ENCODE measurements at places on chromosomes 6 and 20.

GRCh38 chr6:128979071-128979470 is 96.1 kb downstream of the LAMA2 start:
- no peak for DNase-seq

- no peak for DNase-seq
Measured at GRCh38 chr6:2396846-2397630, 151.6 kb upstream of the GMDS start.

GRCh38 chr6:168021581-168021980 is 24.1 kb downstream of the KIF25 start:
- DNase-seq, result no peak

DNA sequence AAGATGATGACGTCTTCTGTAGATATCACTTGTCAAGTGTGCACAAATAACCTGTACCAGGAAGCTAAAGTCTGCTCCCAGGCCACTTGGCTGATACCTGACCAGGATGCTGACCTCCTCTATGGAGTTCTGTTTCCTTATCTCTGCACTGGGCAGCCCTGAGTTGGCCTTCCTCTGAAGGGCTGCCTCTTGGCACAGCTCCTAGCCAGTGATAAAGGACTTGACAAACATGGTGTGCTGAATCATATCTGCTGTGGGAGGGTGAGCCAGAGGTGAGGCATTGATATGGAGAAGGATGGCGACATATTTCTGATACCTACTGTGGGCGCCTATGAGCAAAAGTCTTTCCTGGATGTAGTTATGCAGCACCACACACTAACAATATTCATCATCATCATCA is 32.8 kb upstream of the FOXA2 start:
- DNase-seq, result no peak

- DNase-seq, result no peak
Measured at GRCh38 chr20:64212755-64213154, 42.8 kb upstream of the PCMTD2 start.

- no peak for DNase-seq
Measured at GRCh38 chr20:58040447-58041290, 187.8 kb downstream of the ANKRD60 start.

- no peak for DNase-seq
Measured at GRCh38 chr20:25361287-25361683, 29.4 kb downstream of the ABHD12 start.

- DNase-seq, result no peak
Measured at GRCh38 chr6:967701-968100, 274.8 kb upstream of the EXOC2 start.

- DNase-seq, result no peak
Measured at GRCh38 chr20:5268449-5268848, 48.3 kb downstream of the PROKR2 start.

GRCh38 chr6:90109141-90109540 is 187.5 kb downstream of the BACH2 start:
- DNase-seq, result no peak

- DNase-seq, result no peak
Measured at GRCh38 chr6:136728976-136729515, 63.2 kb downstream of the MAP3K5 start.

GRCh38 chr6:114375541-114376192 is 32.8 kb upstream of the HS3ST5 start:
- DNase-seq, result no peak

GRCh38 chr6:136226027-136226673 is 24.0 kb downstream of the MTFR2 start:
- DNase-seq, result no peak

DNA sequence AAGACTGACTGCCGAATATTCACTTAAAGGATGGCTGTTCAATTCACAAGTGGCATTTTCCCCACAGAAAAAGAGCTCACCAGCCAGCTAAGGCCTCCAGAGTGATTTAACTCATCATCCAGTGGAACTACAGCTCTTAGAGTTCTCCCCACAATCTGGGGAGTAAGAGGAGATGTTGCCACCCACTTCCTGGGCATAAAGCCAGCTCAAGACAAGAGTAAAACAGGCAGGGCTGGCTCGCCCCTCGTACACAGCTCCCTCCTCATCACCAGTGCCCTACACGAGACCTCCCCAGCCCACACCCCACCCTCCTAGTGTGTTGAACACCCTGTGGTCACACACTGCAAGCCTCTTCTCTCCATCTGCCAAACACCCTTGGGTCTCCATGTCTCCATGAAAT is 47.2 kb upstream of the IPCEF1 start:
- DNase-seq, result no peak

DNA sequence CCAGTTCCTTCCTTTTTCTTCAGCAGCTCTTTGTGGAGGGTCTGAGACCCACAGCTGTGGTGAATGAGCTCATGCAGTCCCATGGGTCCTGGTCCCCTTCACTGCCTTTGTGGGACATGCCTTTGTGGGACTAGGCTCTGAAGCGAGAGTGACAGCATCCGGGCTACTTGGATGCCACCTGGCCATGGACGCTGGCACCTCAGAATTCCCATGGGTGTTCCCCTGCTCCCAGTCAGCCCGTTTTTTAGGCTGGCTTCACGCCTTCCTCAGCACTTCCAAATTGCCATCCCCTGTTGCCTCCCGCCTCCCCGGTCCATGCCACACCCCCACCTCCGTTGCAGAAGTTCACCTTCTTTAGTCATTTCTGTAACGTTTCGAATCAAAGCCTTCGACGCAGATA is 45.1 kb downstream of the RAMACL start:
- DNase-seq, result no peak

DNA sequence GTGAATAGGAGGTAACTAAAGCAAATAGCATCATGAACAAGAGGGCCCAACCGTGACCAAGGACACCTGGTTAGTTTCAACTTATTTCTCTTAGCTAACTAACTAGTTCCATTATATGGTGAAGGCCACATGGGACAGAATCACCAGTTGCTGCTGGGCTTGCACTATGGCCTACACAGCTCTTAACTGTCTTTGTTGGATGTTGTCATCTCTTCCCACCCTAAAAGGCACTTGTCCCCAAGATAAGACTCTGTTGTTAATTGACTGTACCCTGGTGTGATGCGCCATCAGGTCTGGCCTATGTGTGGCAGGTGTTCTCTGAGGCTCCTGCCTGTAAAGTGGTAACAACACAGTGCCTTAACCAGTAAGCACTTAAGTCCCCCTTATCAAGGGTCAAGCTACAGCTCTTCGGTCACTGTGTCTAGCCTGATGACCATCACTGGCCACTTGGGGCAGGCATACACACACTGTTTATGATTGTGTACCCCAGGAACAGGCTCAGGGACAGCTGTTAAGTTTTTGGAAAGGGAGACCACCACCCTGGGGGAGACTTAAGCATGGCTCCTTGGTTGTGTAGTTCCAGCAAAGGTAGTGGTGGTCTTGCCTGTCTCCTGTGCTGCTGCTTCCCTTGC is 51.2 kb downstream of the CHD6 start:
- DNase-seq, result no peak

GRCh38 chr6:38495518-38495917 is 144.2 kb downstream of the BTBD9 start:
- no peak for DNase-seq

DNA sequence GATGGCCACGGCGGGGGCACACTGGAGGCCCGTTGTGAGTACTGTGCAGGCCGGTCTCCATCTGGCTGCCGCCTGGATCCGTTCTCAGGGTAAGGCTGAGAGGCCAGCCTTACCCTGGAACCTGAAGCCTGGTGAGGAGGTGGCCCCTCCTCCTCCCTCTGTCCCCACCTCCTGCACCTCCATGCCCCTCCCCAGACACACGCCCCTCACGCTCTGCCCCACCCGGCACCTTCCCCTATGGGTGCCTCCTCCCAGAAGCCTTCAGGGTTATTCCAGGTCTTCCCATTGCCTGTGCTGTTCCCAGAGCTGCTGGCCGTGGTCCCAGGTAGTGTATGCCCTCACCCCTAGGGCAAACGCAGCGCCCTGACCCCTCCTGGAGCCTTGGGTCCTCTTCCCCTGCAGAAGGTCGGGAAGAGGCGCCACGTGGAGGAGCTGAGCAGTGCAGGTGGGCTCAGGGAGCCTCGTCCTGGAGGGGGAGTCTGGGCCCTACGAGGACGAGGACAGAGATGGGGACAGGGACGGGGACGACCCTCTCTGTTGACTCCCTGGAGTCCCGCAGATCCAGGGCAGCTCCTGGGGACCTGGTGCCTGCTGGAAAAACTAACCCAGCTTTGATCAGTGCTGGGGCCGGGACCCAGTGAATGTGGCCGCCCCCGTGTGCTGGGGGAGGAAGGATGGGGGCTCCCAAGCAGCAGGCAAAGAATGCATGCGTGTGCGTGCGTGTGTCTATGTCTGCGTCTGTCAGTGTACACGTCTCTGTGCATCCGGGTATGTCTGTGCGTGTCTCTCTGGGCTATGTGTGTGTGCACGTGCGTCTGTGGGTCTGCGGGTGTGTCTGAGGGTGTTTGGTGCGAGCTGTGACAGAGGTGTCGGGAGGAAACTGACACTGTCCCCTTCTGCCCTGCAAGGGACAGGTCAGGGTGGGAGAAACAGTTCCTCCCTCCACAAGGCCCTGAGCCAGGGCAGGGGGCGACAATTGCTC is 8.2 kb upstream of the HRH3 start:
- DNase-seq, result no peak

- no peak for DNase-seq
Measured at GRCh38 chr6:33860706-33861474, 57.1 kb upstream of the MLN start.

GRCh38 chr6:159012201-159012600 is 12.2 kb upstream of the RSPH3 start:
- DNase-seq, result no peak

DNA sequence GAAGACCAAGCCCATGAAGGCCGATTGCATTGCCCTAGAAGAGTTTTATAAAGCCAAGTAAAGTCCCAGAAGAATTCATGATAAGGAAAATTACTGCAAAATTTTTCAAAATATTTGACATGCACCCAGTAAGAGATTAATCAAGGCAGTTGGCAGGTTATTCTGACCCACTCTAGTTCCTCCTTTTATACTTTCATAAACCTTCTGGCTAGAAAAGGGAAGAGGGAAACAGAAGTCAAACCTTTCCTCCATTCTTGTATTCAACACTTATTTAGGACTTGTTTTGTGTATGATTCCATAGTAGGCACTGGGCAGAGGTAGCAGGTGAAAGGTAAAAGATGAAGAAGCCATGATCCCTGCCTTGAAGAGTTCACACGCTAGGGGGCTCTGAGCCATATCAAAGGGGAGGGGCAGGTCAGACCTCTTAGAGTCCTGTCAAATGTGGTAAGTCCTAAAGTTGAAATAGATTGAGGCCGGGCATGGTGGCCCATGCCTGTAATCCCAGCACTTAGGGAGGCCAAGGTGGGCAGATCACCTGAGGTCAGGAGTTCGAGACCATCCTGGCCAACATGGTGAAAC is 85.4 kb downstream of the NDUFAF5 start:
- no peak for DNase-seq

DNA sequence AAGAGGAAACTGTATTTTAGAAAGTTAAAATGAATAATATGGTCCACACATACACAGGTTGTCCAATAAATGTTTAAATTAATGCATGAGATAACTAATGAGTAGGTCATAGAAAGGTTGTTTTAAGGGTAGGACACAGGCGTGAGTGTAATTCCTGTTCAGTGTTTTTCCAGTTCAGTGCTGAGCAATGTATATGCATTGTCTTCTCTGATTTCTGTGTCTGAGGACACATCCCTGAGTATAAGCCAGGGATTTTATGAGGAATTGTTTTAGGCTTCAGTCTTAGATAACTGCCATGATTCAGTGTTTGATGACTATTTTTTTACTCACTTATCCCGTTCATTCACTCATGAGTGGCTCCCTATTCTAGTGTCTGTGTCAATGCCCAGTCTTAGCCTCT is 298.5 kb upstream of the TBX18 start:
- DNase-seq, result no peak

DNA sequence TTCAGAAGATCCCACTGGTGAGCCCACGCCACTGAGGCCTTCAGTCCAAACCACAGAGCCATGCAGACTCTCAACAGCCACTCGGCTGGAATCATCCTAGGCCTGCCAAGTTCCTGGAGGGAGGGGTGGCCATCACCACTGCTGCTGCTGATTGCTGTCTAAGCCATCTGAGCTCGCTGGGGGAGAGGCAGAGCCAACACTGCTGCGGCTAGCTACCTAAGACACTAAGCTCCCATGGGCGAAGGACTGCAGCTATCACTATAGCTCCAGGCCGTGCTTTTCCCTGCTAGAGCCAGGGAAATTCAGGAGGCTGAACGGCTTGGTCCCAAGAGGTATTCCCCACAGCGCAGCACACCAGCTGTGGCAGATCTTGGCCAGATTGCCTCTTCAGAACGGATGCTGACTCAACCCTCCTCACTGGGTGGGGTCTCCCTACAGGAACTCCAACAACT is 73.6 kb downstream of the TBC1D32 start:
- no peak for DNase-seq

DNA sequence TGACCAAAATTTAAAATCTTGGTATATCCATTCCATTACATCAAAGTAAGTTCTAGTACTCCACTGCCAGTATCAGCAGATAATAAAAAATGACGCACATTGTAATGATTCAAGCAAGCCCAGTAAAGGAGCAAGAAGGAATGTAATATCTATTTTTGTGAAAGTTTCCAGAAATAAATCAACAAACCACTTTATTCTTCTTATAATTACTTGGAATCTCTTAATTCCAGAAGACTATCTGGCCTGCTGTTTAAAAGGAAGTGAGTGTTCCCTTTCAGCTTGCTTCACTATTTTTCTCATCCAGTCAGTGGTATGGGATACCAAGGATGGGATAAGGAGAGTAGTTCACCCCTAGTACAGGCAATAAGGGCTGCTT is 42.2 kb upstream of the DSE start:
- no peak for DNase-seq

GRCh38 chr6:43105538-43106222 is 29.6 kb downstream of the PTK7 start:
- no peak for DNase-seq

GRCh38 chr20:41048461-41049301 is 20.1 kb downstream of the TOP1 start:
- no peak for DNase-seq

GRCh38 chr6:150029749-150030148 is 4.4 kb upstream of the RAET1L start:
- DNase-seq, result no peak

GRCh38 chr6:24768361-24768760 is 6.4 kb upstream of the GMNN start:
- DNase-seq, result no peak

DNA sequence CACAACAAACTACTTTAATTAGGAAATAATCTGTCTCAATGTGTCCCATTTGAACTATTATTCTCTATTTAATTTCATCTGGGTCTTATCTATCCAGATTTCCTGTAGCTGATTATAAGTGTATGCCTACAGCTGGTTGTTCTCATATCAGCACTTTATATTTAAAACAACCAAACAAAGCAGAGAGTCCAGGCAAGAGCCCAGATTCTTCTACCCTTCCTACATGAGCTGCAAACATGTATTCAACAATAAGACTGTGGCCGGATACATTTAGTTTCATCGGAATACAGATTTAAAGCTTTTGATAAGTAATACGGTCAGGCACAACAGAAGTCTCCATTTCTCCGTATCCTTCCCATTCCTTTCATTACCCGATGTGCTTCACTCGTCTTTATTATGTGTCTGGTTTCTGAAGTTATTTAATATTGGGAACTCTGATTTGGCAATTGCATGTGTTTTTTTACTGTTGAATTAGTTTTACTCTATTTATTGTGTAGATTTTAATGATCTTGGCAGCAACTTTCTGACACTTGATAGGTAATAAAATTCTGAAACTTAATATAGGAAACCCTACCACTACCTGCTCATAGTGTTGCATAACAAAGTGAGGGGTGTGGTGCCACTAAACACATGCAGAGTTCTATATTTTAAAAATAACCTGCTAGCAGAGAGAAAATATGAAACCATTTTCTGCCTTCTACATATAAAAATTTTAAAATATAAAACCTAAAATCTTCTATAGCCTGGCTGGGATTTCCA is 653.5 kb upstream of the PTCHD4 start:
- DNase-seq, result no peak

- no peak for DNase-seq
Measured at GRCh38 chr6:155327326-155328073, 13.2 kb upstream of the TFB1M start.

All from activated gamma-delta T cell (primary cell).